HFFc6 (cell line): ENCODE measurements at places on chromosomes 4 and X.
A peak's percentile ranks its signal among the peaks of the same experiment; 100 is the strongest.

GRCh38 chrX:65600106-65600505 lies 65.5 kb upstream of the LAS1L start:
- no peak for DNase-seq

DNA sequence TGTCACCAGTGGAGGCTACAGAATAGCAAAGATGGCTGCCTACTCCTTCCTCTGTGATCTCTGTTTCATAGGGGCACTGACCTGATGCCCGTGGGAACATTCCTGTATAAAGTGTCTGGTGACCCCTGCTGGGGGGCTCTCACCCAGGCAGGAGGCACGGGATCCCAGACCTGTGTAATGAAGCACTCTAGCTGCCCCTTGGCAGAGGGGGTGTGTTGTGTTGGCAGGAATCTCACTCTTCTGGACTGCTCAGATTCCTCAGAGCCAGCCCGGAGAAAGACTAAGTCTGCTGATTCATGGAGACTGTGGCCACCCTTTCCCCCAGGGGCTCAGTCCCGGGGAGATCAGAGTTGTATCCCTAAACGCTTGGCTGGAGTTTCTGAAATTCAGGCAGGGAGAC lies 648.3 kb downstream of the SPRY1 start:
- no peak for DNase-seq

GRCh38 chrX:64975491-64975890 lies 759 bp downstream of the ZC4H2 start:
- DNase-seq, result no peak

DNA sequence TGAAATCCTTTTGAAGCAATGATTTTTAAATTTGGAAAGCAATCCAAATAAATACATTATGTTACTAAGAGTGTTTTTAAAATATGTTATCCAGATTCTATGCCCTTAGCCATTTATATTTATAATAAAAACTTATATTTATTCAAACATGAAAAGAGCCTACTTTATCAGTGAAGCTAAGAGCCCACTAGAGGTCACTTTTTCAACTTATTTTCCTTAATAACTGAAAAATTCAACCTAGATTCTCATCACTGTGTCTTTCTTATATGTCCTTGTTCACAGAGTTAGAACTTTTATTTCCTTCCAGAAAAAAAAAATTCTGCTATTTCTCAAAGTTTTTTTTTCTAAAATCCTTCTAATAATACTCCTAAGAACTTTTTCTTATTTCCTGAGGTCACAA lies 23.9 kb downstream of the PRDM8 start:
- DNase-seq, result peak; percentile 35

DNA sequence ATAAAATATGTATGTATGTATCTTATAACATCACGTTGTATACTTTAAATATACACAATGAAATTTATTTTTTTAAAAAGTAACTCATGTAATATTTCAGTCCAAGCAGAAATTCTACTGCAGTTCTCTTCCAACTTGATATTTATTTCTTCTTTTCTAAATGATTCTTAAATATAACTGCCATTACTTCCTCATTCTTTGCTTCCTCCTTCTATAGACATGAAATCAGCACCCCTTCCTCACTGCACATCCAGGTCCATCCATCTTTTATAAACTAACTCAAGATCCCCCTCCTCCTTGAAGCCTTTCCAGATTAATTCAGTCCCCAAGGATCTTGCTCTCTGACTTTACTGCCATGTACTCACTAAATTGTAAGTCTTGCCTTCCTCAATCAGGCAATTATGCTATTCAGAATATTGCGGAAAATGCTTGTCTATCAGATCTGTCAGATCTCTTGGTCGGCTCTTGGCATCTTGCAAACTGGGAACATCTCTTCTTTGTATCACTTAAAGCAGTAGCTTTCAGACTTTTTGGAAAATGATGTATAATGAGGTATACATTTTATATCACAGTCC lies 3.7 kb downstream of the GPRIN3 start:
- no peak for DNase-seq

- DNase-seq, result no peak
Measured at GRCh38 chrX:43218198-43218597, 437.9 kb upstream of the MAOA start.

DNA sequence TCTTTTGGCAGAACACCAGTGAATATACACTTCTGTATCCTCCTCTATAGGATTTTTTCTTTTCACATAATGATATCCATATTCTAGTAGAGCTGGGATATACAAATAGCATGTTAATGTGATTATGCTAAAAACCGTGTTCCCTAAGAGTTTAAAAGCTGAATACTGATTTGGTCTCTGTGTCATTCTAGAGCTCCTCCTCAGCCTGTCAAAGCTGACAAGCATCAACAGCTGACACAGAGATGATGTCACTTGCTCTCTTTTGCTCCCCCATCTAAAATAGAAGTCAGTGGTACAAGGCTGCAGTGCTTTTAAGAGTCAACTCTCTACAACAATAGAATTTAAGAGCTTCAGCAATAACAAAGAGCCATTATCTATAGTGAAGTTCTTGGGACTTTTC lies 17.1 kb upstream of the HERC3 start:
- DNase-seq, result no peak

GRCh38 chr4:186946136-186946535 lies 222.5 kb upstream of the FAT1 start:
- DNase-seq, result no peak

GRCh38 chr4:149980121-149980682 lies 98.0 kb upstream of the DCLK2 start:
- no peak for DNase-seq

DNA sequence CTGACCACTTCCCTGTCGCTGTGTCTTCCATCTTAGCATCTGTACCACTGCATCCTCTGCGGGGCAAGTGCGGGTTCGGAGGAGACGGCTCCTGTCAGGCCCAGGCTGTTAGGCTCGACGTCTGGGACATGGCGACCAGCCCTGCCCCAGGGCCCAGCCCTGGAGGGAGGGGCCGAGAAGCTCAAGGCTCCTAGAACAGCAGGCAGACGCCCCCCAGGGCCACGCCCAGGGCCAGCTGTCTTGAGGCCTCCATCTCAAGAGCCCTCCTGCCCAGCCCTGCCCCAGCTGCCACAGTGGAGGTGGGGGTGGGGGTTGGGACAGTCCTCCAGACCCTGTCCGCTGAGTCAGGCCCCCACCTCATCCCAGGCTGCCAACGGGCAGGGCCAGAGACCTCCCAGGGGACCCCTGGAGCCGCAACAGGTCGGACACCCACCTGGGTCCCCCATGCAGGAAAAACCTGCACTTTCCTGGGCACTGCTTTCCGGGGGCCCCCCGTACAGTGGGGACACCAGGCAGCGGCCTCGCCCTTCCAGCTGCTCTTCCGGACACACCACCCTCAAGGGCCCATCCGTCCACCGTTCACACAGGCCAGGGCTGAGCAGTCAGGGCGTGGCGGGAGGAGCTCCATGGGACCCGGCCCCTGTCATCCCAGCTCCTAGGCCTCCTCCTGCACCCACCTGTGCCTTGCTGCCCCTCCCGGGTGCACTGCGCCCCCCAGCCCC lies 83.1 kb downstream of the FAM53A start:
- no peak for DNase-seq

- DNase-seq, result peak; percentile 0
Measured at GRCh38 chrX:7351926-7352325, 204.0 kb upstream of the PUDP start.

DNA sequence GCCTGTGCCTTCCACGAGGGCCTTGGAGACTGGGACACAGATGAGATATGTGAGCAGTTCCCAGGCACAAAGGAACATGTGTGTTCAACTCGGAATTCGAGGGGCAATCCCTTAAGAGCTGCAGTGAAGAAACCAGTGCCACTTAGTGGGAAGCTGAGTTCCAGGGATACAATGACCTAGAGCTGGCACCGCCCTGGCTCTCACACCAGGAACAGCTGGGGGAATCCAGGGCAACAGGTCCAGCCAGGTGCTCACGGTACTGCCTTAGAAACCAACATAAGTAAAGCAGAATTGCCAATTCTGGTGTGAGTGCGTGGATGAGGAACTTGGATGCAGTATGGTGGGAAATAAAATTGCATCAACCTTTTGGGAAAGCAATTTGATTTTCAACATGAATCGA lies 122.9 kb downstream of the AFAP1 start:
- DNase-seq, result no peak

DNA sequence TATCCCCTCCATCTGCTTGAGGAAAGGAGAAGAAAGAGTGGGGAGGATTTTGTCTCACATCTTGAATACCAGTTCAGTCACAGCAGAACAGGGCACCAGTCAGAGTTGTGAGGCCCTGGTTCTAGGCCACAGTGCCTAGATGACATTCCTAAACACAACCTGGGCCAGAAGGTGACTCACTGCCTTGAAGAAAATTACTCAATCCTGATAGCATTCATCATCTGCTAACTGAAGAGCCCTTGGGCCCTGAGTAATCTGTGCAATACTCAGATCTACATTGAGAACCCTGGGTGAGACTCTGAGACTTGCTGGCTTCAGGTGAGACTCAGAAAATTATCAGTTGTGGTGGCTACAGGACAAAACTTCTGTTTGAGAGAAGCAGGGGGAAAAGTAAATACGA lies 20.5 kb upstream of the PRR32 start:
- DNase-seq, result no peak

GRCh38 chr4:26106776-26107175 lies 192.8 kb downstream of the SMIM20 start:
- no peak for DNase-seq

- no peak for DNase-seq
Measured at GRCh38 chr4:168979338-168979737, 30.7 kb downstream of the CBR4 start.

- no peak for DNase-seq
Measured at GRCh38 chrX:96824166-96824565, 59.5 kb upstream of the RPA4 start.

DNA sequence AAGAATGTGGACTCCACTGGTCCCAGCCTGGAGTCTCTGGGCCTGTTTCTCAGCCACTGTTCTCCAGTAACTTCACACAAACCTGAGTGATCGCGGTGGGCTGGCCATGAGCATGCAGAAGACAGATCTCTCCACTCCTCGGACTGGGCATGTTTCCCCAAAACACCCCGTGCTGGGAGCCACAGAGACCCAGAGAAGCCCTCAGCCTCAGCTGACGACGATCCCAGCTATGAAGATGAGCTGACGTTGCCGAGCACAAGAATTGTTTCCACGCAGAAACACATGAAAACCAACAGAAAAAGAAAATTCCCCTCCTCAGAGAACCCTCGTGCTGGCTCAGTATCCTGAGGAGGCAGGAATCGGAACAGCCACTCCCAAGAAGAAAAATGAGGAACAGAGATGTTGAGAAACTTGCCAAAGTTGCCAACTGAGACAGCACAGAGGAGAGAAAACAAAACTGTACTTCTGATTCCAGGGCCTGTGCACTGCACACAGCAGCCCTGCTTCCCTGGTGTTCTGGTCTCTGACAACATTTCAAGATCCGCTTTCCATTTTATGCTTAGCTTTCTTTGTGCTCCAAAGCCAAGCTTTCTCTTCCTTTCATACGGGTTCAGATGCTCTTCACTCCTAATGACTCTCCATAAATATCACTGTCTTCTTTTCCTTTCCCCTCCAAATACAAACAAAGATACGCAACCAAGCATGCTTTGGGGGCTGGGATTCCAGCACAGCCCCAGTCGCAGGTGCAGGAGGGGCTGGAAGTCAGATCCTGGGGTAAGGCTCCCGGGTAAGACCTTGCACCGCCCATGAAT lies 81.4 kb downstream of the IRF2 start:
- DNase-seq, result no peak

DNA sequence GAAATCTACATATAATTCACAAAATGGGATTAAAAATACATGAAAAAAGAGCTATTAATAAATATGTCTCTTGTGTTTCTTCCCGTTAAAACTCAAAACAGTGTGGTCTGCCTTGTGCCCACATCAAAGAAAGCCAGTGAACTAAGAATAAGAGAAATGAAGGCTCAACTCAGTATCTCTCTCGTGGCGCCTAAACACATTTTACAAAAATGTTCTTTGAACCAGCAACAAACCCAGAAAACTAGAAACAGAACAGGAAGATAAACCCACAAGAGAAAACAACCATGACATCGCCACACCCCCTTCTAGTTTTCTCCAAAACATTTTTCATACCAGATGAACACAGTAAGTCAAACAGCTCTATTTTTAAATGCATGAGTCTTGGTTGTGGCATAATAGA lies 130.1 kb downstream of the DCHS2 start:
- DNase-seq, result no peak

- no peak for DNase-seq
Measured at GRCh38 chrX:149032449-149032848, 472.7 kb downstream of the IDS start.

- no peak for DNase-seq
Measured at GRCh38 chrX:79325263-79325958, 41.7 kb downstream of the ITM2A start.

GRCh38 chr4:2866891-2867290 lies 23.2 kb downstream of the ADD1 start:
- no peak for DNase-seq

- DNase-seq, result no peak
Measured at GRCh38 chr4:1542516-1543320, 136.5 kb upstream of the NKX1-1 start.

- DNase-seq, result no peak
Measured at GRCh38 chrX:69037786-69038185, 127.5 kb downstream of the PJA1 start.

DNA sequence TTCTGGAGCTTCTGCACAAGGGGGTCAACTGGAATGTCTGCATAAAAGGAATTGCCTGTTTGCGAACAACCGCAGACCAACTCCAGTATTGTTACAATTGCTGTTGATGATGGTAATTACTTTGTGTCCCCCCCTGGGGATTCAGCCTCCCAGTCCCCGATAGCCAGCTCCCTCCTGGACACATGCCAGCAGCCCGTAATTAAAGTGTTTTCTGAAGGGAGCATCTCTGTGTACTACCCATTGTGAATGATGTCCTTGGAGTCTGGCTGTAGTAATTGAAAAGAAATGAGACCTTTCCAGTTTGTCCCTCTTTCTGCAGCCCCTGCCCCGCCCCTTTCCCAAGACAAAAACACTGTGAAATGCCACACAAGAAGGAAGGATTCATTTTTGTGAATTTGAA lies 377.1 kb upstream of the LCORL start:
- no peak for DNase-seq

DNA sequence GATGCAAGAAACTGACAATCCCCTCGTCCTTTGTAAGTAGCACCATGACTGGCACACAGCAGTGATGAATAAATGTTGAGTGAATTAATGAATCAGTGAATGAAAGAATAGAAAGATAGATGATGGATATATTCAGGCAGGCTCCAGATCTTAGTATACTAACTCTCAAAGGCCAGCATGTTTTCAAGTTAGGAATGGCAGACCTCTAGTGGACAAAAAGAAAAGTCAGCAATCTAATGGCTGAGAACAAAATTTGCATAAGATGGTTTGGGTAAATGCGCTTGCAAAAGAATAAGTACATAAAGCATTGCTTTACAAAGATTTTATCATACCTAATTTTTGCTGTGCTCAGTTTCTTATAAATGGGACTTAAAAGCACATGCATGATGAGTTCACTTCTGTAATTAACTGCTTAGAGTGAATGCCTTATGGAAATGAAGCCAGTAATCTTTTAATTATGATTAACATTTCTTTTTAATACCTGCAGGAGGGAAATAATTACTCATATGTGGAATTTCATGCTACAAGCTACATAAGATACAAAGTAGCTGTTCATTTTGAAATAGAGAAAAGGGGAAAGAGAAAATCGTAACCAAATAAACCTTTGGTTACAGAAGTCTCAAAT lies 126.9 kb upstream of the GPRIN3 start:
- DNase-seq, result peak; percentile 36

GRCh38 chrX:14083783-14084182 lies 54.1 kb upstream of the GEMIN8 start:
- no peak for DNase-seq

GRCh38 chrX:11564546-11564945 lies 101.2 kb downstream of the ARHGAP6 start:
- DNase-seq, result no peak

- DNase-seq, result peak; percentile 84
Measured at GRCh38 chr4:141486375-141486997, 149.9 kb upstream of the IL15 start.

- no peak for DNase-seq
Measured at GRCh38 chr4:38696697-38697096, 32.7 kb downstream of the KLF3 start.
